Fibroblast of skin of abdomen (primary cell): ENCODE measurements at places on chromosomes 7 and 10.

DNA sequence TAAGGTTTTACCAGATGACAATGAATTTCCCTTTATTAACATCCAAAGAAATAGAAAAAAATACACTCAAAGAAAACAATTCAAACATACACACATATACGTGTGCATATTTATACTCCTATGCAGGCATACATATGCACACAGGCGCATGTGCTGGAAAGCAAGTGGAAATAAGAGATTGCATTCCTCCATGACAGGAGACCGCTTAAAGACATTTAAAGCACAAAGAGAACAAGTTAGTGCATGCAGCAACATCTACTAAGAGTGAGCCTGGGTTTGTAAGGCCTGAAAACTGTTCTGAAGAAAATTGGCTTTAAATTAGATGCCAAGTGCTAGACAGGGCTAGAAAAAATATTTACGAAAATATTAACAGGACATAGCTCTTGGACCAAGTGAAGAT, 40.1 kb upstream of the PPP1R17 start:
- no peak for DNase-seq

DNA sequence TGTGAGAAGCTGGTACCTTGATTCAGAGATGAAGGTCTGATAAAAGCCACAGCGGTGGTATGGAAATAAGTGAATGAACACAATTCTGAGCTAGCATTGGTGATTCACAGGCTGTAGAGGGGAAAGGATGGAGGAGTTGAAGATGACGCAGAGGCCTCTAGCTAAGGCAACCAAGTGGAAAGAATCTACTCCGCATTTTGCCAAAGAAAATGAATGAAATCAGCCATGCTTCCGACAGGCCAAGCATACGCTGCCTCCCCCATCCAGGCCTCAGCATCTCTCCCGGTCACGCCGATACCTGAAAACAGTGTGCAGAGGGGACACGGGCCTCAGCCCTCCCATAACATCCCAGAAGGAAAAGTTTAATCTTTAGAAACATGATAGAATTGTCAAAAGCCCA, 124.3 kb upstream of the UNC5B start:
- no peak for DNase-seq

- DNase-seq, result no peak
Measured at GRCh38 chr10:31709028-31709427, 219.6 kb downstream of the ARHGAP12 start.

- DNase-seq, result no peak
Measured at GRCh38 chr10:48509974-48510692, 94.7 kb downstream of the ARHGAP22 start.

- DNase-seq, result no peak
Measured at GRCh38 chr10:125721035-125721434, 1.5 kb downstream of the EDRF1 start.

GRCh38 chr10:47077941-47078340, 166.7 kb downstream of the PTPN20 start:
- no peak for DNase-seq

GRCh38 chr10:128160297-128160711, 34.1 kb upstream of the MKI67 start:
- DNase-seq, result no peak

DNA sequence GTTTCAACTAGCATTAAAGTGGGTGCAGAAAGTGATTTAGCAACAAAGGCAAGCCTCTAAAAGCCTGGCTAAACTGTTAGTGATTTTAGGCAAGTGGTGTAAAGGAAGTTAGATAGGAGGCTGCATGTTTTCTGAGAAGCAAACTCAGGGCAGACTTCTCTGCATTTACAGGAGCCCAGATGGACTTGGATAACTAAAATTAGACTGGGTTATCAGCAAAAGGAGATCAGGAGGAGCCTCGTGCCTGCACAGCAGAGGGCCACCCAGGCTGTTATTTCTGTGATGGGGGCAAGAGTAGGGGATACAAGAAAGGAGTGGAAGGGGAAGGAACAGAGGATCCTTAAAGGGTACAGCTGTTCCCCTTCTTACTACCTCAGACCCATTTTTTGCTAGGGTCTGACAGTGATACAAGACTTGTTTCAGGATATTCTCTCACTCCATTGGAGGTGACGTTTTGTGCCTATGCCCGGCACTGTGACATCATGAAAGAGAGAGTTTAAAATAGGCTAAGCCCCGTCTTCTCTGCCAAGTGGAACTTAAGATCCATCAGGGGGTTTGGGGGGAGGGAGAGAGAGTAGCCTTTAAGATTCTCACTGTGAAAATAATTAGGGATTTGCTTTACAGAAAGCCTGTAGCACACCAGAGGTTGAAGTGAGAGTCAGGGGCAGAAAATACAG, 49.6 kb upstream of the PDCD4 start:
- DNase-seq, result no peak

DNA sequence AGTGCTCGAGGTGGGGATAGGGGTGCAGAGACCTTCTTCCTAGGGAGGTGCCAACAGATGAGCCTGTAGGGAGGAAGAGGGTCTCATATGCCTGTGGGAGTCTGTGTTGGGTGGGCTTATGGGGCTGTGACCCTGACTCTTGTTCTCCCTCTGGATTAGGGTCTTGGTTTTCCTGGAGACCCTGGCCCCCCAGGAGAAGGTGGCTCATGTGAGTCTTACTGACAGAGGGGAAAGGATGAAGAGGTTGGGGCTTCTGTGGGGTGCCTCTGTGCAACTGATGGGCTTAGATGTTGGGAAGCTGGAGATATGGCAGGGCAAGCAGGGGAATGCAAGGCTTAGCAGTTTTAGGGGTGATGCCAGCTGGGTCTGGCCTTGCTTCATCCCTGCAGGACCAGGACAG, 20.2 kb upstream of the VOPP1 start:
- no peak for DNase-seq

DNA sequence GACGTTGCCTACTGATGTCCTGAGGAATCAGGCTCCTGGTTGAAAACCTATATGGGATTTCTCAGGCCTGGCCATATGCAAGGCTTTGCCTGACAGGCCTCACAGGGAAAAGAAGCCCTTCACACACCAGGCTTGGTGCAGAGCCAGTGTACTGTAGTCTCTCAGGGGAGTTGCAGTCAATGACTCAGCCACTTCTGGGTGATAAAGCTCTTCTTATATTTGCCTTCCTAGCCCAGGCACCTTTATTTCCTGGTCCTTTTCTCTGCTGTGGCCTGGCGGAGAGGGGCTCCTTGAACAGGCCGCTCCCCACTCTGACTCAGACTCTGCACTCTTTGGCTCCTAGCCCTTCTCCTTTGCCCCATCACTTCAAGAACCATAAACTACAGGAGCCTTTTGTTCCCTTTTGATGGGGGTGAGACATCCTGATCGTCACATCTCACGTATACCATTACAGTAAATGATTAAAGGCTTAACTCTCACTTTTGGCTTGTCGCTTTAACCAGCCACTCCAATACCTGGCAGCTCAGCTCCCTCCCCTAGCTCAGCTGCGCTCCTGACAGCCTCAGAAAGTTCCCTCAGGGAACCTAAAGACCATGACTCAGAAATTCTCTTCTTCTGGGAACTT, 33.5 kb downstream of the DPY19L1 start:
- peak; percentile 87 for DNase-seq

DNA sequence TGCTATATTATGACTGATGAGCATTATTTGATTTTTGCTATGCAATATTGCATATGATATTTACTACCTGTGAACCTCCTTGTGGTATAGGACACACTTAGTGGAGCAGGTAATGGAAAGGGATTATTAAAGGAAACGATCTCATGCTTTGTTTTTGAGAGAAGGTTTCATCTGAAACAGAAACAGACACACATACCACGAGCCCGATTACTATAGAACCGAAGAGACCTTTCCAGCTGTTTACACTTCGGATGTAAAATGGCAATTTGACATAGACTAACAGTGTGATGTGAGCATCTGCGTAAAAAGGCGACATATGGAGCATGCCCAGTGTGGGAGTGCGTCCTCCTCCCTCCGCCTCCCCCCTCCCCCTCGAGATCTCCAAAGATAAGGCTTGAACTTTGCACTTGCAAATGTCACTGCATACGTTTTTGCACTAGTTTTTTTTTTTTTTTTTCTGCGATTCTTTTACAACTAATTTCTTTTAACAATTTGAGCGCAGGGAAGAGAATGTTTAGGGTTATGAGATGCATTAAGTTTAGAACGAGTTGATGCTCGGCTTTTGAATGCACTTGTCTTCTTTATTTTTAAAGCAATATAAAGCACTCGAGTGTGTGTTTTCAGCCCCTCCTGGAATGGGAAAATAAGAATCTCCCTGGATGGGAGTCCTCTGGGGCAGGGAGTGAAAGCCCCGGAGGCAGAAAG, 251.0 kb downstream of the NSUN6 start:
- DNase-seq, result no peak

- DNase-seq, result peak; percentile 21
Measured at GRCh38 chr10:81034383-81034782, 496.7 kb downstream of the SH2D4B start.

- peak; percentile 83 for DNase-seq
Measured at GRCh38 chr10:91635401-91636400, 2.8 kb upstream of the PPP1R3C start.

- DNase-seq, result peak; percentile 95
Measured at GRCh38 chr10:79178614-79179163, 109.9 kb downstream of the ZMIZ1 start.

DNA sequence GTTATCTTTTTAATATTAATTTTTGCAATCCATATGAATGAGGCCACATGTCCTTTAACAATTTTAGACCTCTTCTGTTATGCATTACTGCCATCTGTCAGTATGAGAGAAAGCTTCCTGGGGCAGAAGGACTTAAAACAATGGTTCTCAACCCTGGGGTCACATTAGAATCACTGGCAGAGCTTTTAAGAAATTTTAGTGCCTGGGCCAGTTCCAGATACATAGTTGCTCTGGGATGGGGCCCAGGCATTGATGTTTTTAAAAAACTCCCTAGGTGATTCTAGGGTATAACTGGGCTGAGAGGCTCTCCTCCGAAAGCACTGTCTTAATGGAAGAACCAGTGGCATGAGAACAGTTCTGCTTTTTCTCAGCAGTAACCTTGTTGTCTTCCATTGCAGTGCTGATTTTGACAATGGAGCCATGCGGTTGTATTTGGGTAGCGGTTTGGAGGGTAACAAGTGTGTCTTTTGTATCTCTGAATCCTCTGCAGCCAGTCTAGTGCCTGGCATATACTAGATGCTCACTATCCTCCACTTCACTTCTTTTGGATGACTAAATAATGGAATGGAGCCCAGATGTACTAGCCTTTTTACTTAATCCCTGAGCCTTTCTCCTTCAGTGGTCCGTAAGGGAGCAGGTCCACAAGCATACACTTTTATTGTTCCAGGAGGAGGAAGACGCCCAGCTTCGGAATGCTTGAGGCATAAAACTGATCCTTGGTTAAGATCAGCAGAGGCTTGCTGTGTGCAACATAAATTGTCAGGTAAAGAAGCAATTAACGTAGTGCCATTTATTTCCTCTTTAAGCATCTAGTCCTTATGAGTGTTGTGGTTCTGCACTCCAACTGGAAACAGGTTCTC, 227.1 kb downstream of the AUTS2 start:
- DNase-seq, result no peak

DNA sequence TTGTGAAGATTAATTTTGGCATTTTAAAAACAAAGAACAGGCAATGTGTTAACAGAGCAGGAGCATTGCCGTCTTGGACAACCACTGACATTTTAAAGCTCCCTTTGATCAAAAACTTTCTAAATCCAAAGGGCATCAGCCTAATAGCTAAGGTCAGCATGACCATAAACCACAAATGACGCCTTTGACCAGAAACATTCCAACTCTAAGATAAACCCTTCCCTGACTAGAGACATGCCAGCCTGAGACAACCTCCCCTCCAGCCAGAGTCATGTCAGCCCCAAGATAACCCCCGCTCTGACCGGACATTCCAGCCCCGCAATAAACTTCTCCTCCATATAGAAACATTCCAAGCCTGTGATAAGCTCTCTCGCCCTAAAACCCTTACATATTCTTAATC, 949.4 kb upstream of the POT1 start:
- no peak for DNase-seq

DNA sequence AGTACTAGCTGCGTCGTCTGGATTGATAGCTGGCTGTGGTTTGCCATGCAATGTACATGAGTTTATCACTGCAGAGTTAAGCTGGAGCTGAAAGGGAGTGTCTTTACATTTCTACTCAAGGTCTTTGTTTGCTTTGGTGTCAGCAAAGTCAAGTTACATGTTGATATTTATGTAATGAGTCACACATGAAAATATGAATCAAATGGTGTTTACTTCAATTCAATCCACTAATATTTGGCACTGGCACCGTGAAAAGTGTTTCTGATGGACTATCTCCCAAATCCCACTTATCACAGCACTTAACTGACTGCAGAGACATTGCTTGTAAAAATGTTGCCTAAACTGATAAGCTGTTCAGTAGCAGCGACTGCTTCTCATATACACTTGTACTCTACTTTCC, 395.9 kb downstream of the TFEC start:
- no peak for DNase-seq

- DNase-seq, result no peak
Measured at GRCh38 chr7:137527634-137528033, 184.1 kb upstream of the PTN start.

DNA sequence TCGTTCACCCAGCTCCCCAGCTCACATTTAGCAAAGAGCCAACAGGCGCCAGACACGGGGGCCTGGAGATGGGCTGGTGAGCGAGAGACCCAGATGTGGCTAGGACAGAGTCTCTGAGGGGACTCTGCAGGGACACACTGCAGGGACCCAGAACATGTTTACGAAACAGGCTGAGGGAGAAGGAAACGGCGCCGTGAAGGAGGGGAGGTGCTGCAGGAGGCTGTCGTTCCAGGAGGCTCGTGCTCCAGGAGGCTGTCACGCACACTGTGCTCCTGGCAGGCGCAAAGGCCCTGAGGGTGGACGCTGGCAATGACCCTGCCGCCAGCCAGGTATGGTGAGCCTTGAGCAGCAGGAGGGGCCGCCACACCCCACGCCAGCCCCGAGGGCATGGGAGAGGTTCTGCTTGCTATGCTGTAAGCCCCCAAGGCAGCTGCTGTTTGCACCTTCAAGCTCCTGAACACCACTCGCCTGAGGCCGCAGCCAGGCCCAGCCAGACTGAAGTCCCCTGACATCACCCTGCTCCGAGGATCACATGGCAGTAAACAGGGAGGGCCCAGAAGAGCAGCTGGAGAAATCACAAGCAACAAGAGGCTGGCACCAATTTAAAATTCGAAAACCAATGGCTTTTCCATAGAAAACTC, 27.3 kb downstream of the ADAP1 start:
- no peak for DNase-seq

- no peak for DNase-seq
Measured at GRCh38 chr7:12287901-12288300, 76.8 kb downstream of the TMEM106B start.
